Urinary bladder (tissue), 4 donors: ENCODE measurements at places on chromosomes 4 and X. TPM values are rescaled to one million over a fixed set of nuclear protein-coding genes. Genes with fewer than 3 reads are reported as not detected.

- DNase-seq: no peak
These were observed 36.8 kb downstream of the FABP2 start for GRCh38 chr4:119284876-119285780.

- DNase-seq: no peak
These were observed 16.6 kb downstream of the FAM149A start for GRCh38 chr4:186121057-186121456.

GRCh38 chr4:5753366-5753765, 42.4 kb downstream of the EVC start:
- no peak for DNase-seq

DNA sequence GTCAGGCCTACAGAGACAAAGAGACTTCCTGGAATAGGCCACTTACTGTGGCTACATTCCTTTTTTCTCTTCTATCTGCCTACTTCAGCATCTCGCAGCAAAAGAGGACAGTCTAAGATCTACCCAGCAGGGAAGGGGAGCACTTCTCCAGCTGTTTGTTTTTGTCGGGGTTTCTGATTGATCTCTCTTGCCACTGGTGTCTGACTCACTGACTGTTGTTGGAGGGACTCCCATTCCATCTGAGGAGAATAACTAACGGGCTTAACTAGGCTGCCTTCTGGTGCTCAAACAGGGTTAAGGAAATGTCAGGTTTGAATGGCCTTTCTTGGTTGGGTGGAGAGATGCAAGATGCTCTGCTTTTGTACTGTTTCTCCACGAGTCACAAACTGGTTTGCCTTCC, 100.2 kb upstream of the TMEM164 start:
- DNase-seq: no peak

Gene NPY1R
- 5.1 TPM for total RNA-seq
